ENCODE measurements at places on chromosomes 7 and 10.

GRCh38 chr10:10848488-10849111 lies 169.1 kb upstream of the CELF2 start:
- no peak for DNase-seq

DNA sequence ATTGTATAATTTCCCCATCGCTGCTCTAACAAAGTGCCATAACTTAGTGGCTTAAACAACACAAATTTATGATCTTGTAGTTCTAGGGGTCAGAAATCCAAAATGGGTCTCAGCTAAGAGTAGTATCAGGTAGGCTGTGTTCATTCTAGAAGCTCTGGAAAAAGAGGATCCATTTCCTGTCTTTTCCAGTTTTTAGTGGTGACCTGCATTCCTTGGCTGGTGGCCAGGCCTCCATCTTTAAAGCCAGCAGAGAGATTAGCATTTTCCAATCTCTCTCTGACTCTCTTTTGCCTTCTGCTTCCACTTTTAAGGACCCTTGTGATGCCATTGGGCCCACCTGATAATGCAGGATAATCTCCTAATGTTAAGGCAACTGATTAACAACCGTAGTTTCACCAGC lies 41.0 kb upstream of the C10orf120 start:
- DNase-seq: no peak

DNA sequence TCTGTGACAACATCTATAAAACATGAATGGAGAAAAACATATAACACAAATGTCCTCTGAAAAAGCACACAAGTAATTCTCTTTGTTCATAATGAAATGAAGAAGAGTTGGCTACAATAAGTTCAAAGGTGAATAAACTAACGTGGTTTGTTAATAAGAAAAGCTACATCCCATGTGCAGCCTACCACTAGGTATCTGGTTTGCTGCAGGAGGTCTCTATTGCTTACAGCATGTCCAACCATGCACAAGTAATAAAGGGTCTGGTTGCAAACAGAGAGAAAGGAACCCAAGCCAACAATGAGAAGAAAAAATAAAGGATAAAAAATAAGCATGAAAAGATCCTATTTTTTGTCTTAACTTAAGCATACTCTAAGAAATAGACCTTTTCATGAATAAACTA lies 139.2 kb downstream of the CHCHD3 start:
- DNase-seq: no peak

GRCh38 chr10:24793648-24794379 lies 70.1 kb upstream of the ARHGAP21 start:
- no peak for DNase-seq

- no peak for DNase-seq
These were observed 168.0 kb upstream of the LRRN3 start for GRCh38 chr7:110922906-110923305.

- no peak for DNase-seq
These were observed 70.9 kb upstream of the CELF2 start for GRCh38 chr10:10946801-10947200.

GRCh38 chr10:69655868-69656555 lies 26.0 kb downstream of the FAM241B start:
- DNase-seq: no peak

- DNase-seq: no peak
These were observed 75.7 kb upstream of the NANOS1 start for GRCh38 chr10:118953598-118954393.

- DNase-seq: no peak
These were observed 8.4 kb upstream of the SNX13 start for GRCh38 chr7:17948526-17949238.

- no peak for DNase-seq
These were observed at the start of gene CTBP2 for GRCh38 chr10:125159932-125160855. CTBP2 (minus strand) TSS chr10:125160563.

DNA sequence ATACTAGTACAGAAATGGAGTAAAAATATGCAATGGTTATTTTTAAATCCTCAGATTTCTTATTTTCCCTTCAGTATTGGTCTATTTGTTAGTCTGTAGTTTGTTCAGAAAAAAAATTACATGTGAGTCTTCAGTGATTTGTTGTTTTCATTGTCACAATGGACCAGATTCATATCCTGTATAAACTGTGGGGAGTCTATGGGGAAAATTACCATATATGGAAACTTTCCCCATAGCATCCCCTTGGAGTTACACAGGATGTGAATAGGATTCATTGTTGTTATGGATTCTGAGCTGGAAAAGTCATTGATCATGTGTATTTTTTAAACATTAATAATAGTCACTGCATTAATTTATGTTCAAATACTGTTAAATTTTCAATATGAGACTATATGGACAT lies 72.6 kb downstream of the ST7 start:
- DNase-seq: no peak

DNA sequence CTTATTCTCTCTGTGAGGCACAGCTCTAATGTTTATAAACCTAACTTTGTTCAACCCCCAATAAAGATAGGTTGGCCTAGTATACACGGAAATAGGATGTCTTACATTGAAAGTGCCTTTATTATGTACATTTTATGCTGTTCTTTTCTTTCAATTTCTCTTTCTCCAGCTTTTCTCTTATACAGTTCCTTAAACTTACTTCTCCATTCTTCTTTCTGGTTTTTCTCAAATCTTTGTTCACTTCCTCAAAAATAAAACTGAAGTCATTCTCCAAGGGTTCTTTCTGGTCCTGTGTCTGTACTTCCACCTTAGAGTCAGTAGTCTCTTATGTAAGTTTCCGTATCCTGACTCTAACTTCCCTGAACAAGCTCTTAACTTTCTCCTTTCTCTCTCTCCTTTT lies 29.2 kb upstream of the NAMPT start:
- DNase-seq: no peak

GRCh38 chr7:122307228-122307621 lies 2.7 kb upstream of the FEZF1 start:
- no peak for DNase-seq

DNA sequence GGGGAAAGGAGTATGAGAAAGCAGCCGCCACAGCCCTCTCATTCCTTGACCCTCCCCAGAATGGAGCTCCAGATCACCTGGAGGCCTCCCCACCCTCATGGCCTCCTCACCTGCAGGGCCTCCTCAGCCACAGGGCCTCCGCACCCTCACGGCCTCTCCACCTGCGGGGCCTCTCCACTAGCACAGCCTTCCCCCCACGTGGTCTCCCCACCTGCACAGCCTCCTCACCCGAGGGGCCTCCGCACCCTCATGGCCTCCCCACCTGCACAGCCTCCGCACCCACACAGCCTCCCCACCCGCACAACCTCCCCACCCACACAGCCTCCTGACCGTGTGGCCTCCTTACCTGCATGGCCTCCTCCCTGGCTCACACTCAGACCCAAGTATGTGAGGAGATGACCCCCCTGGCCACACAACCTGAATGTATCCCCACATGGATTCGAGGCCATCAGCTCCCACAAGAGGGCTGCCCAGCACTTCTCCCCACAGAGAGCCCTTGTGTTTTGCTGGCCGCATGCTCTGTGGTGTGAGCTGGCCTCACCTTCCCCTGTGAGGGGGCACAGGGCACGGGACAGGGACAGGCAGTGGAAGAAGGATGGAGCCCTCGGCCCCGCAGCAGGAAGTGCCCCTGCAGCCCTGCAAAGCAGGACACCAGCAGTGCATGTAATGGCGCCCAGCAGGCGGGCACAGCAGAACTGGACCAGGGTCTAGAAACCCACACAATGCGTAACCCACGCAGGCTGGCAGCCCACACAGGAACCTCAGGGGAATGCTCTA lies 3.1 kb downstream of the DIP2C start:
- no peak for DNase-seq

GRCh38 chr7:72310301-72310700 lies 101.8 kb downstream of the CALN1 start:
- DNase-seq: no peak

- DNase-seq: no peak
These were observed 408.4 kb upstream of the SHH start for GRCh38 chr7:156220701-156221100.

DNA sequence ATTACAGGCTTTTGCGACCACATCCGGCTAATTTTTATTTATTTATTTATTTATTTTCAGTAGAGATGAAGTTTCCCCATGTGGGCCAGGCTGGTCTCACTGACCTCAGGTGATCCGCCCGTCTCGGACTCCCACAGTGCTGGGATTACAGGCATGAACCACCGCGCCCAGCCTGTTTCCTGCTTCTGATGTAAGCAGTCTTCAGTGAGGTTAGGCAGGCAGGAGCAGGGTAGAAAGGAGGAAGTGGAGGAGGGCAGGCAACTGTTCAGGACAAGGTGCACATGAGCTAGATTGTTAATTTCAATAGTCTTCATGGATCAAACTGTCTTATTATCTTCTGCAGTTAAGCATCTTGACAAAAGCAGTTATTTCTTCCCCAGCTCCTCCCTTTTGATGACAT lies 605.0 kb downstream of the CCSER2 start:
- no peak for DNase-seq

GRCh38 chr10:113754125-113754524 lies 2.6 kb downstream of the PLEKHS1 start:
- no peak for DNase-seq

DNA sequence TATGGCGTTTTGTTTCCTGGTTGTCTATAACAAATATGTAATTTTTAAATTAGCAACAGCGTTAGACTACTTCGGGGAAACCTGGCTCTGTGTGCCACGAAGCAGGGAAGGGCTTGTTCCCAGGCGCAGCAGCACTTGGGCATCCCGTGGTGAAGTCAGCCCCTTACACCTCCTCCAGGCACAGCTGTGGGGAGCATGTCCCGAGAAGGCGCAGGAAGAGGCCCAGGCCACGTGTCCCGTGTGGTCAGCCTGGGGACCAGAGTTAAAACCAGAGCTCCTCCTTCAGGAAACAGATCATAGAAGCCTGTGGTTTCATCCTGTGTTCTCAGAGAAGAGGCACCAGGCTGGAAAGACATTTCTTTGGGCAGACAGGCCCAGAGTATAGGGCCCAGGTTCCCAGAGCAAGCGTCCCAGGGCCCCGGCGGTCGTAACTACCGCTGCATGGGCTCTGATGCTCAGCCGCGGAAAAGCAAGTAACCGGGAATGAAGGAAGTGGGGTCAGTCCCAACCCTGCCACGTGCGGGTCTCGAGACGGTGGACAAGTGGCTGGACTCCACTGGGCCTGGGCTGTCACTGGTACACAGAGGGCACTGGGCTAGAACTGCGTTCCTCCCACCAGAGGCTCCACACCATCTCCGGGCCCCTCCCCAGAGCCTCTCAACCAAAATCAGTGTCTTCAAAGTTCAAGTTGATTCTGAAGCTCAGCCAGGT lies 7.1 kb downstream of the NUDT1 start:
- no peak for DNase-seq

- DNase-seq: no peak
These were observed 109.2 kb downstream of the ZNF467 start for GRCh38 chr7:149664176-149664575.

GRCh38 chr7:131781-132482 lies 60.4 kb upstream of the FAM20C start:
- no peak for DNase-seq

- DNase-seq: no peak
These were observed at the start of gene CALHM3 for GRCh38 chr10:103479135-103479534. CALHM3 (minus strand) TSS chr10:103479240; CDS start chr10:103479032, 208 bp downstream.

DNA sequence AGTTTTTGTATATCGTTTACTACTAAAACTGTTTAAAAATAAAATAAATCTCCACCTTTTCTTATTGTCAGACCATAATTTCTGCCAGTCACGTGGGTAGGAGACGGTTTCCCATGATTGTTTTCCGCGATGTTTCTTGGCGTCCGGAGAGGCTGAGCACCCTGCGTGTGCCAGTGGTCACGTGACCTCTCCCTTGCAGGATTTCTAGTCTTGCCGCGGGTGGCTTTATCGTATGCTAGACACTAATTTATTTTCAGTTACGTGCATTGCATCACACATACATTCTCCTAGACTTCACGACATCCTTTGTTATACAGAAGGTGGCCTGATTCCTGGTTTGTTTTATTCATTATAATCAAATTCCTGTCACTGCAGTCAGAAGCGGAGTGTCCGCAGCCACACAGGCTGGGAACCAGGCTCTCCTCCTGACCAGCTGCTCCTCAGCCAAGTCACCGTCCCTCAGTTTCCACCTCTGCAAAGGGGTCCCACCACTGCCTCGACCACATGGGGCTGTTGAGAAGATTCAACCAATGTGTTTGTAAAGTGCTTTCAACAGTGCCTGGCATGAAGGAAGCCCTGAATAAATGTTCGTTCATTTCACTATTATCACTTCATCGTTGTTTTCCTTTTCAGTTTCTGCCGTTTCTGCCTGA lies 203.2 kb upstream of the PPP2R2D start:
- DNase-seq: no peak

DNA sequence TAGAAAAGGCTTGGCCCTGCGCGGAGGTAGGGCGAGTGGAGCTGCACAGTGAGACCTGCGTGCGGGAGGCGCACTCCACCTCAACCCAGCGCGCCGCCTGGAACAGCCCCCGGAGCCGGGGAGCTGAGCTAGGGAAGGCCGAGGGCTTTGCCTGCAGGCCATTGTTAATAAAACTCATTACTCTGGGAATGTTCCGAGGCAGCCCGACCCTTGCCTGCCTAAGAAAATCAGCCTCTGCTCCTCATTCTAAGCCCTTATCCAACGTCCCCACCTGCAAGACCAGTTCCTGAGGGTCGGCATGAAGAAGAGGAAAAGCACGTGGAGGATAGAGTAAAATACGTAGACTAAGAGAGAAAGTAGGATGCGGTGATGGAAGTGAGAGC lies 55.3 kb downstream of the C7orf25 start:
- DNase-seq: no peak

DNA sequence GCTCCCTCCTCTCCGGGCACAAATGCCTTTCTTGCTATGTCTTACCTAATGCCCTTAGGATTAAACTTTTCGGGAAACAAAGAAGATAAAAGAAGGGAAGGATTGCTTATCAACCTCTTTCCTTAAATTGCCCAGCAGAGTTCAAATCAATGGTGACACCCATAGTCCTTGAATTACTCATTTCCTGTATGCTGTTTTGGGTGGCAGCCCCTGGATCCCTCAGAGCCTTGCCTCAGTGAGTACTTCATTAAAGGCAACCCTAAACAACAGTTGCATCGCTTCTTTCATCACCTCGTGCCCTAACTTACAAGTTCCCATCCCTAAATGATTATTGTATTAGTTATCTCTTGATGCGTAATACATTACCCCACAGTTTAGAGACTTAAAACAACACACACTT lies 31.6 kb upstream of the WAPL start:
- no peak for DNase-seq

DNA sequence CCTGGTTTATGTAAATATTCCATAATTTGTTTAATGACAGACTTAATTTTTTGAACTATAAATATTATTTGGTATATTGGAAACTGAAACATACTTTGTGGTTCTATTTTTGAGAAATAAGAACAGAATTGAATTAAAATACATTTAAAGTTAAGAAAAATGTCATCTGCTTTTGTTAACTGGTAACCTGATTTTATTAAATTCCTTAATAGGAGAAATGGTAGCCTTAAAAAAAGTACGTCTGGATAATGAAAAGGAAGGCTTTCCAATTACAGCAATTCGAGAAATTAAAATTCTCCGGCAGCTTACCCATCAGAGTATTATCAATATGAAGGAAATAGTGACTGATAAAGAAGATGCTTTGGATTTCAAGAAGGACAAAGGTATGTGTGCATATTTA lies 51.6 kb downstream of the CDK13 start:
- DNase-seq: no peak

DNA sequence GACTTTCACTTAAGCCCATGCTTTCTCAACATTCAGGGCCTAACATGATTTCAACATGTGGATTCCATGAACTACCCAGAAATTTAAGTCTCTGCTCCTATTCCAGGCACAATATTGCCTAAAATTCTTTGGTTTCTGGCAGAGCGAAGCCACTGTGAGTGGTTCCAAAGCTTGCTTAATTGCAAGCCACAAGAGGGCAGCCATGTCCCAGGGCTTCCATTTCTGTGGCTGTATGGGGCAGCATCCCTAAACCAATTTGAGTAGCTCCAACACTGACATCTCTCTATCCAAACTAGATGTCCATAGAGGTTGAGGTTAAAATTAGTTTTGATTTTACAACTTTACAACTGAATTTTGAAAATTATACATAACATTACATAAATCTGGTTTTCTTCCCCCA lies 56.3 kb upstream of the MDFIC start:
- DNase-seq: peak; percentile 28
